Mammary epithelial cell (primary cell): ENCODE measurements at places on chromosomes 12 and 14. TPM values are rescaled to one million over a fixed set of nuclear protein-coding genes. Genes with fewer than 3 reads are reported as not detected.
A peak's percentile ranks its signal among the peaks of the same experiment; 100 is the strongest.

Gene SPATS2
- 51.2 and 65.5 TPM in 2 replicates for total RNA-seq

GRCh38 chr14:19799880-19800279 is 3.7 kb upstream of the OR4N2 start:
- no peak for DNase-seq

GRCh38 chr14:24861083-24861630 is 188.8 kb downstream of the STXBP6 start:
- peak; percentile 61 for DNase-seq

DNA sequence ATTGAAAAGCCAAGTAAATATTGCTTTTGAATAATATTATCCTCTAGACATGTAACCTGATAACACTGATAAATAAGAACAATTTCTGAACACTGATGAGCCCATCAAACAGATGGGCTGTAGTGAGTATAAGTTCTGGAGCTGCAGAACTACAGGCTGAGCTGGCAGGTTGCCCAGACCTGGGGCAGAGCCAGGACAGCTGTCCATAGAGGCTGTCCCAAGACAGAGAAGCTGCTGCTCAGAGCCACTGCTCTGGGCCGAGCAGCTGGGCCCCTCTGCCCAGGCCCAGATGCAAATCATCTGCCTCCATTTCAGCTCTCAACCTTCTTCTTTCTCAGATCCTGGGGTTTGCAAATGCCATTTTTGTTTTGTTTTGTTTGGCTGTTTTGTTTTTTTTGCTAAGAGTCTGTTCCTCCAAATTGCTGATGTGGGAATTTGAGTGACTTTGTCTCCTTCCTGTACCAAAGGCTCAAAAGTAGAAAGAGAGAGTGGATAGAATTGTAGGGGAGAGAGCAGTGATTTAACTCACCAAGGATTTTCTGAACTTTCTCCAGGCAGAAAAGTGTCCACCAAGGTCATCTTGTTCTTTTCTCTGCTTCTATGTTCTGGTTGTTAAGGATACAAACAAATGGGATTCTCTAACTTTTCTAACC is 4.0 kb upstream of the TESPA1 start:
- no peak for DNase-seq

Gene PRMT5
- 120 and 146 TPM in 2 replicates for total RNA-seq

GRCh38 chr12:13959131-13959723 is 22.2 kb downstream of the GRIN2B start:
- no peak for DNase-seq

DNA sequence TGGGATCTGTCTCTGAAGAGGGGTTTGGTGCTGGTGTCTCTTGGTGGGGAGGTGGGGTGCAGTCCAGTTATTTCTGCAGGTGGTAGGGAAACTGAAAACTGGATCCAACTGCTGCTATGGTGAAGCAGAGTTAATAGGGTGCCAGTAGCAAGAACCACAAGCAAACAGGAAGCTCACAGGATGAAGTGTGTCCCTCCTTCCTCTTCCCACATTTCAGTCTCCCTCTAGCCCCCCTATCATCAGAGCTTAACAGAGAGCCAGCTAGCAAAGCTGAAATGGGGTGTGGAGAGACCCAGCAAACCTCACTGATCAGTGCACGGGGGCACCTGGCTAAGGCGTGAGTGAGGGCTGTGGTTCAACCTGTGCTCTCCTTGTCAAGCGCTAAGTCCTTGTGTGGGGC is 69.1 kb upstream of the C12orf71 start:
- DNase-seq: no peak
